ENCODE measurements at places on chromosomes 3 and 15.
A peak's percentile ranks its signal among the peaks of the same experiment; 100 is the strongest.

- DNase-seq, result no peak
Observed at GRCh38 chr15:88606070-88606794, 14.9 kb upstream of the AEN start.

- no peak for DNase-seq
Observed at GRCh38 chr15:62553911-62554563, 389.0 kb upstream of the C2CD4B start.

- DNase-seq, result no peak
Observed at GRCh38 chr3:108091498-108092250, 843 bp upstream of the CD47 start.

DNA sequence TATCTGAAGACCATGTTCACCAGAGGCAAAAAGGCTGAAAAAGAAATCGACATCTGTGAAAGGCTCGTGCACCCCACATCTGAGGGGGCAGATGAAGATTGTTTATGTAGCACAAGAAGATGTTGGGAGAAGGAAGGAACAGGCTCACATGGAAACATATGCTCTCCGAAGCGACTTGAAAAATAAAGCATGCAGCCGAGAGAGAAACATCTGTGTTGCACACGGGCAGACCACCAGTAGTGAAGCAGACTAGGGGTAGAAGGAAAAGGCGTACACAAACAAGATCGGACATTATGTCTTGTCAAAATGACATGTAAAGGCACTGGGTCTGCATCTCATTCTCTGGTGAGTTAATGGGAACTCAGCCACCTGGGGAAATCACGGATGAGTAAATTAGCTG, 356.5 kb downstream of the ZIC4 start:
- DNase-seq, result no peak

GRCh38 chr15:28896951-28897350, 11.2 kb downstream of the APBA2 start:
- peak; percentile 57 for DNase-seq

DNA sequence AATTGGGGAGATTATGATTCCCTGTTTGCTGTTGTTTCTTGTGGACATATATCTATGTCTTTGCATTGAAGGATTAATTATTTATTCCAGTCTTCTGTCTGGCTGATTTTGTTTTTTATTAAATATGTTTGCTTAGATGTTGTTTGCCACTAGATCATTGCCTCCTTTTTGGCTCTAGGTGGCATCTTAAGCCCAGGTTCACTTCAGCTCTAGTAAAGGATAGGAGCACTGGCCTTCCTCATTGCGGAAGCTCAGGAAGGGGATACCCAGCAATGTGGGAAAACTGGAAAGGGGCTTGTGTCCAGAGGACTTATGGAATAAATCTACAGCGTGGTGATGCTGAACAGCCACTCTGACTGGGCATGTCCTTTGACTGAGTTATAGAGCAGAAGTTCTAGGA, 821.6 kb downstream of the PDCD6IP start:
- DNase-seq, result no peak

DNA sequence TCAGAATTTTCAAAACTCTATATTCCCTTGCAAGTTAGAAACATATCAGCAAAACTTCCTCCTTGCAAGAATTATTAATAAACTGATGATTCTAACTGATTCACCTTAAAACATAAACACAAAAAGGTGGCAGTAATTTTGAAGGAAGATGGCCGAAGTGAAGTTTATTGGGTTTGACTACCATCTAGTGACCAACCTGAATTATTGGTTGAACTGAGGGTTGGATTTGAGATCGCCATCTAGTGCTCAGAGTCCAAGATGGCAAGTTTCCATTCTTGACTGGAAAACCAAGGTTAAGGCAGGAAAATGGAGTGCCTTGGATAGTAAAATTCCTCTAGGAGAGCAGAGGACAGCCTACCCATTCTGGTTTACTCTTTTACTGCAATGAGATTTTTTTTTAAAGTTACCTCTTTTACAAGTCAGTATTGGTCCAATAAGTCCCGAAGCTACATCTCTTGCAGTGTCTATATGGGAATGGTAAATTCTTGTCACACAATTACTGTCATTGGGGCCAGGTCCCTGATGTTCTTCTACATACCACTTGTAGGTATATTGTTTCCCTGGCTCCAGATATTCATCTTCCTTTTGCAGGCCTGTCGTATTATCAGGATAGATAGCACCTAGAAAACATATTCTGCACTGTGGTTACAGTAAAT, 51.6 kb upstream of the CP start:
- peak; percentile 87 for DNase-seq

DNA sequence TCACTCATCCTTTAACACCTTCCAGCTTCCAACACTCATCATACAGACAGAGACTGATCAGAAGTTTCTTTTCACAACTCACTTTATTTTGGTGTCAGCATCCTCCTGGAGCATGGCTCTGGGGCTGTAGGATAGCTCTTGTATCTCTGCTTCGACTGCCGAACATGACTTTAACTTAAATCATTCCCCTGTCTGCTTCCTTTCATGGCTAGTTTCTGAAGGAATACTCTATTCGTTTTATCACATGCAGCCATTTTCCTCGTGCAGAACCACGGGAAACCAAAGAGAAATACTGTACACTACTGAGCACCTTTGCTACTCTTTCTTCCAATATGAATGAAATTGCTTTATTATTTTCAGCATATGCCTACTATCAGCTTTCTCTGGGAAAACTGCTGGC, 2.1 kb upstream of the TMOD2 start:
- no peak for DNase-seq

GRCh38 chr15:89855948-89856347, 37.8 kb downstream of the AP3S2 start:
- no peak for DNase-seq

DNA sequence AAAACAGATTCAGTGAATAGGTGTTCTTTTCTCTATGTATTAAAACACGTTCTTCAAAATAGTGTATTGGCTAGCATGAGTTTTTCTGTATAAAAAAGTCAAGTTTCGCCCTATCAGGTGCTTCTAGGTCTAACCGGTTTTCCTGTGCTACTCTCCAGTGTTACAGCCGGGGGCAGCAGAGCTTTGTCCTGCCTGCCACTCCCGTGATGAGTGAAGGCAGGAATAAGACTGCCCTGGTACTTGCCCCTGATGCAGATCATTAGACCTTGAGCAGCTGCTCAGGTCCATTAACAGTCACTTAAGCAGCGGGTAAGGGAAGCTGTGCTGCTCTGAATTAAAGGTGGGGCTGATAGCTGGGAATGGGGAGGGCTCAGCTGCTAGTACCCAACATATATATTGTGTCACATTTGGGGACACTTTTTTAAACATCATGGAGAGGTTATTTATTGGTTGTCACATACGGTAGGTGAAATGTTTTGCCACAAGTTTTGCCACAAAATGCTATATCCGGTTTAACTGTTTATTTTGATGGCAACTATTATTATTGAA, 1.3 kb upstream of the UNC13C start:
- DNase-seq, result no peak

DNA sequence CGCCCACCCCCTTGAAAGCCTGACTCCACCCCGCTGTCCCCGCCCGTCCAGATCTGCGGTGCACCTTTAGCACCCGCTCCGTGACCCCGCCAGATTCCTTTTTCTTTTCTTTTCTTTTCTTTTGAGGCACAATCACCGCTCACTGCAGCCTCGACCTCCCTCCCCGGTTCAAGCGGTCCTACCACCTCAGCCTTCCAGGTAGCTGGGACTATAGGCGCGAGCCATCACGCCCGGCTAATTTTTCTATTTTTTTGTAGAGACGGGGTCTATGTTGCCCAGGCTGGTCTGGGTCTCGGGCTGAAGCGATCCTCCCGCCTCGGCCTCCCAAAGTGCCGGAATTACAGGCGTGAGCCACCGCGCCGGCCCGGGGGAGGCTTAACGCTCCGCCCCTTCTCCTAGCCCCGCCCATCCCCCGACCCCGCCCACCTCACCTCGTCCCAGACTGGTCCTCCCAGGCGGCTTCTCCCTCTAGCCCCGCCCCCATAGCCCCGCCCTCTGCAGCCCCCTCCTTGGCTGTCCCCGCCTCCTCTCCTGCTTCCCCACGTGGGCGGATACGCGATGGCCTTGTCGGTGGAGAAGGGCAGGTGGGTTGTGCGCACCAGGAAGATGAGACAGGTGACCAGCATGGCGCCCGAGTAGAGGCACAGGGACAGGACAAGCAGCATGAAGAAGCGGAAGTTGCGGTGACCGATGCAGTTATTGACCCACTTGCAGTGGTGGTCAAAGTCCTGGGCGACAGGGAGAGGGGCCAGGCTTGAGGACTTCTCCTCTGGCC, 3.2 kb downstream of the ZDHHC19 start:
- no peak for DNase-seq

DNA sequence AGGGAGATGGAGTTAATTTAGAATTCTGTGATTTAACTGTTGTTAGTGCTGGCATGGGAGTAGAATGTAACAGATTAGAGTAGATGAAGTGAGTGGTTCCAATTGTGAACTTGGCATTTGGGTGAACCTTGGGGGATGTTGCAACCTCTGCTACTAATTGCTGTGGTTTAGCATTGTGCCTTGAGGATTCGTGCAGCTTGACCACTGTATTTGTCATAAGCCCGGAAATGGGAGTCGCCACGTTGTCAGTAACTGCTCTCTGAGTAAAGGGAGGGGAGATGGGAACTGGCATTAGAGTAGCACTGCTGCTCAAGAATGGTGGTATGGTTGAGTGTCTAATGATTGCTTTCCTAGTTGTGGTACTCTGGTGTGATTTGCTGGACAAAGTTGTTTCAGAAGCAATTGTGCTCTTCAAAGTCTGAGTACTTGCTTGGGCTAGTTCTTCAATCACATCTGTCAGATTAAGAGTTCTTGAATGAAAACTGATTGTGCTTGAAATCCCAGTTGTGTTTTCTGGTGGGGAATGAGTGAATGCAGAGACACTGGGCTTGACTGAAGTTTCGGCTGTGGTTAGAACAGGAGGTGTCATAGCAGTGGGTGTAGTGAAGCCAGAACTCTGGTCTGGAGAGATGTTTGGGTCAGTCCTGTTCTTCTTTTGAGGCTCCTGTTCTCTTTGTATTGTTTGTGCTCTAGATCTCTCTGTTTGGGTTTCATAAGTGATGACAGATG, 15.4 kb downstream of the IGSF10 start:
- peak; percentile 81 for DNase-seq

GRCh38 chr15:95170561-95171380, 939.4 kb downstream of the MCTP2 start:
- DNase-seq, result no peak

DNA sequence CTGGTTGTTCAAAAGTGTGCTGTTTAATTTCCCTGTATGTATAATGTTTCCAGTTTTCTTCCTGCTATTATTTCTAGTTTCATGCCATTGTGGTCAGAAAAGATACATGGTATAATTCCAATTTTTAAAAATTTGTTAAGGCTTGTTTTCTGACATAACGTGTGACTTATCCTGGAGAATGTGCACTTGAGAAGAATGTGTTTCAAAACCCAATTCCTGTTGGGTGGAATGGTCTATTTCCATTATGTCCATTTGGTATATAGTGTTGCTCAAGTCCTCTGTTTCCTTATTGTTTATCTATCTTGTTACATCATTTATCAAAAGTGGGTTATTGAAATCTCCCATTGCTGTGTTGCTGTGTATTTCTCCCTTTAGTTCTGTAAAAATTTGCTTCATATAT, 215.4 kb downstream of the GREM1 start:
- DNase-seq, result no peak

DNA sequence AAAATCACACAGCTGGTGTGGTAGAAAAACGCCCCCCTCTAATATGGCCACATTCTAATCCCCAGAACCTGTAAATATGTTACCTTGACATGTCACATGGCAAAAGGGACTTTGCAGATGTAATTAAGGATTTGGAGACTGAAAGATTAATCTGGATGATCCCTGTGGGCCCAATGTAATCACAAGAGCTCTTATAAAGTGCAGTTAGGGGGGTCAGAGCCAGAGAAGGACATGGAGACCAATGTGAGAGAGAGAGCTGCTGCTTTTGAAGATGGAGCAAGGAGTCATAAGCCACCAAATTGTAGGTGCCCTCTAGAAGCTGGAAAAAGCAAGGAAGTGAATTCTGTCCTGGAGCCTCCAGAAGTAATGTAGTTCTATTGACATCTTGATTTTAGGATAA, 152.6 kb downstream of the PEX5L start:
- DNase-seq, result no peak

Measured in fibroblast of the conjunctiva (primary cell).